Type B pancreatic cell (in vitro differentiated cells): ENCODE measurements at places on chromosomes 6 and 20.
A peak's percentile ranks its signal among the peaks of the same experiment; 100 is the strongest.

DNA sequence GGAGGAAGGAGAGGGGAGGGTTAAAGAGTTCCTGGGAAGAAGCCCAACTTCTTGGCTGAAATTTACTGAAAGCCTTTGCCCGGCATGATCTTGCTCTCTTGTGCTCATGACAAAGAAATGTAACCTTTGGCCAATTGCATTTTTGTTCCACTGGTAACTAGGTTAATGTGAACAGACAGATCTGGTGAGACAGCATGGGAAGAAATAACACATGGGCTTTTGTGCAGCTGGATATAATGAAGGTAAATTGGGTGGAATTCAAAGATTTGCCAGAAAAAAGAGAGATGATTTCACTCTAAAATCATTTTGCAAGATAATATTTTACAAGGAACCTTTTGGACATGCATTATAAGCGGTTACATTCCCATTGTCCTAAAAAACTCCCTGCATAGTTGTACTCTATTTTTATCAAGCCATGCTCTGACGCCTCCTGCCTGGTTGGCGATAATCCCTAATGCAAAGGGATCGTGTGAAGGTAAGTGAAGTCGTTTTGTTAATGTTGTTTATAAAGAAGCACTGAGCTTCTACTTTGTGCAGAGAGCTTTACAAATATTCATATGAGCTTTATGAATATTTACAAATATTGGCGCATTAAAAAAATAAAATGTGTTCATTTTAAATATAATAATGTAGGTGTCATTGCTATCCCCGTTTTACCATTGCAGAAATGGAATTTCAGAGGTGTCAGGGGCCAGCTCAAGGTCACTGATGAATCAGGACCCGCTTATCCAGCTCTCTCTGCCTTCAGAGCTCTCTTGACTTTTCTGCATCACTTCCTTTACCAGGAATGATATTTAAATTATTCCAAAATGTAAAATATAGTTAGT lies 161.3 kb upstream of the AGPAT4 start:
- no peak for DNase-seq

DNA sequence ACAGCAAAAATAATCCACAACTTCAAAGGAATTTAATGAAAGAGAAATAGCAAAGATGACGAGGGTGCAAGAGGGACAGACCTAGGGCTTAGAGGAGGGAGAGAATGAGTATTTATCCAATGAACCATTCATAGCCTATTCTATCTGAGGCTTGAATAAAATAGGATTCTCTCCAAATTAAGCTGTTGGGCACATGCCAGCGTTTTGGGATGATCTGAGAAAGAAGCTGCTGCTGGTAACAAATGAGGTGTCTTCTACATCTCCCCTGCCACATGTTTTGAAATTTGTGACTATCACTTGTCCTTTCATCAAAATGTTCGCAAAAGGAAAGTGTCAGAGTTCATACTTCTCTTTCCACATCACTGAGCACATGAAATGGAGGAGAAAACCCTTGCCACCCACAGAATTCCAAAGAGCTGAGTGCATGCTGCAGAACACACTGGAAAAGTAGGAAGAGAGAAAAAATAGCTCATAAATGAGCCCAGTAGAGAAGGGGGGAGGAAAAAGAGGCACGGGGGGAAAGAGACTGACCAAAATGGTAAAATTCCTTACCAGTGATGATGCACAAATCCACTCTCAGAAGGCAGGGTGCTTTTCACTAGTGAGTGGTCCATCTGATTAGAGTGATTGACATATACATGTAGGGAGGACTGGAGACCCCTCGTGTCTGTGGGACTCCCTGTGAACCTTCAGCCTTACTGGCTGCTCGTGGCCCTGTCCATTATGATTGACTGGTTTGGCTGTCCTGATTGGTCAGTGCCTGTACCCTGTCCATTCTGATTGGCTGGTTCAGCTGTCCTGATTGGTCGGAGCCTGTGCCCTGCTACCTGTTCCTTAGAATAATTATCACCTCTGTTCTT lies 180.5 kb downstream of the OGFRL1 start:
- no peak for DNase-seq

GRCh38 chr6:167898673-167899311 lies 72.1 kb downstream of the AFDN start:
- no peak for DNase-seq

- no peak for DNase-seq
Measured at GRCh38 chr6:170345662-170346061, 39.1 kb downstream of the FAM120B start.

GRCh38 chr20:37759761-37760209 lies 66.0 kb downstream of the CTNNBL1 start:
- no peak for DNase-seq

DNA sequence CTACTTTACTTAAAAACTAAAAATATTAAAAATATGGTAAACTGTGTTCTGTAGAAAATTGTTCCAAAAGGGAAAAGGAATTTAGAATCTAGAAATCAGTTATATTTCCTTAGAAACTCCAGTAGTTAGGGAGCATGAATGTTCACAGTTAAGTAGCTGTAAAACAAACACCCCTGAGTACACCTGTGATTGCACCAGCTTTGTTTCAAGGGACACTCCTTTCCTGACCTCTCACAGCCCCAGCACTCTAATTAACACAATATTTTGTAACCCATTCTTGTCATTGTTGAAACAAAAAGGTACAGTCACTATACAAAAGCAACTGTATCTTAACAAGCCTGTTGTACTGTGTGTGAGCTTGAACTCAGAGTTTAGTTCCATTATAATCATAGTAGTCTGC lies 72.3 kb downstream of the NCOA7 start:
- DNase-seq = no peak

DNA sequence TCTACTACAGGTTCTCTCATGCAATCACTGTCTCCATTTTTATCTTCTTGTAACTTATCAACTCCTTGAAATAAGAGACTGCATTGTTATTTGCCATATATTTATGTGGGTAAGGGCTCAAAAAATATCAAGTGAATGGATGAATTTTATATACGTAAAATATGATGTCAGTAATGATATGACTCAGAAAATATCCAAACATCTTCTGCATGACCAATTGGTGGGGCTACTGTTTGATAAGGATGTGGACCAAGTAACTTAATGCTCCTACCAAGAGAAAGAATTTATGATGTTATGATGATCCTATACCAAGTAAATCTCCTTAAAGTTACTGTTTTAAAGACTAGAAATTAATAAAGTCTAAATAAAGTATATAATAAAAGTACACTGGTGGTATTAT lies 103.7 kb downstream of the OGFRL1 start:
- DNase-seq = no peak

GRCh38 chr6:131510094-131510493 lies 62.9 kb upstream of the ARG1 start:
- DNase-seq = no peak

- no peak for DNase-seq
Measured at GRCh38 chr6:38262609-38263008, 377.1 kb downstream of the BTBD9 start.

- peak; percentile 20 for DNase-seq
Measured at GRCh38 chr20:58538752-58539151, 23.6 kb upstream of the APCDD1L start.

DNA sequence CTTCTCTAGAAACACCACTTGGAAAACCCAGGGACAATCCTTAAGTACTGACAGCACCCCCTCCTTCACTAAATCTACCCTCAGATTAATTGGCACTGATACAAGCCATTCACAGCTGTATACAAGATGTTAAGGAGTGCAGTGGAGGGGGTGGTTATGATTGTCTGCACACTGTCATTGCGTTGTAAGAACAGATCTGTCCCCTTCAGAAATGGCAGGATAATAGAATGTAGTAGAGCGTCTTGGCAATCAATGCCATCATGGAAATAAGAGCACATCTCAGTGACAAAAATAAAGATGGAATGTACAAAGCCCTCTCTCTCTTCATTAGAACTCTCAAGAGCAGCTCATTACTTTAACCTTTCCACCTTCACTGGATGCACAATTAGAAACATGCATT lies 324.9 kb upstream of the TBX18 start:
- no peak for DNase-seq

DNA sequence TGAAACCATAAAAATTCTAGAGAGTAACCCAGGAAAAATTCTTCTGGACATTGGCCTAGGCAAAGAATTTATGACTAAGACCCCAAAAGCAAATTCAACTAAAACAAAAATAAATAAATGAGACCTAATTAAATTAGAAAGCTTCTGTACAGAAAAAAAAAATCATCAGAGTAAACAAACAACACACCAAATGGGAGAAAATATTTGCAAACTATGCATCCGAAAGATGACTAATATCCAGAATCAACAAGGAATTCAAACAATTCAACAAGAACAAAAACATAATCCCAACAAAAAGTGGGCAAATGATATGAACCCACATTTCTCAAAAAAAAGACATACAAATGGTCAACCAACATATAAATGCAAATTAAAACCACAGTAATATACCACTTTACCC lies 242.6 kb upstream of the CDYL start:
- DNase-seq = no peak

DNA sequence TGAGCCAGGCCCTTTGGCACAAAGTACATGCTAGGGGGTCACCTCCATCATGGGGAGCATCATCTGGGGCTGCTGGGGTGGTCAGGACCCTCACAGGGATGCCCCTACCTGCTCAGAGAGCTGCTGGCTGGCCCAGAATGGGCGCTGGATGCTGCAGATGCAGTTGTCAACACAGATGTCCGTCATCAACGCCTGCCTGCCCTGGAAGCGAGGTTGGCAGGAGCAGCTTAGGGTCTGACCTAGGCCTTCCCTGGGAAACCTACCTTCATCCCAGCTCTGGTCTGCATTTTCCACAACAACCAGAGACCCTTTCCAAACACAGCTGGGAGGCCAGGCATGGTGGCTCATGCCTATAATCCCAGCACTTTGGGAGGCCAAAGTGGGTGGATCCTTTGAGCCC lies 88.0 kb downstream of the EDN3 start:
- DNase-seq = no peak

DNA sequence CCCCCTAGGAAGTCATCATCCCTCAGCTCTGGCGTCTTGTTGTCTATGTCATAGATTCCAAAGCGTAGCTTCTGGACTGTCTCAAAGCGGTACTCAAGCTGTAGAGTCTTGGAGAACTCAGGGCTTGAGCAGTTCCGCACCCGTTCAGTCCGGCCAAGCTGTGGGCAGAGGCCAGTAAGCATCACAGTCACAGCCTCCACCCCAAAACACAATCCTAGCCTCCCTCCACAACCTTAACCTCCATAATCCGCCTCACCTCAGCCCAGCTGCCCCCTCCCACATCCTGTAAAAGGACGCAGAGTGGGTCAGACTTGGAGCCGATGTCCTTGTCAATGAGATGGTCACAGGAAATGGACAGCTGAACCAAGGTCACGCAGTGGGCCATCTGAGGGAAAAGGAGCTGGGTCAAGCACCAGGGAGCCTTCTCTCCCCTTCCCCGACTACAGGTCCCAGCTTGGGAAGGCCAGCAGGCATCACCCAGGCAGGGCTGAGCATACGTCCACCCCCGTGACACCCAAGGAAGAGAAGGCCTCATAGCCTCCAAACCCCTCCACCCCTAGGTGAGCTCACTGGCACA lies 17.0 kb downstream of the SPAG4 start:
- DNase-seq = no peak

DNA sequence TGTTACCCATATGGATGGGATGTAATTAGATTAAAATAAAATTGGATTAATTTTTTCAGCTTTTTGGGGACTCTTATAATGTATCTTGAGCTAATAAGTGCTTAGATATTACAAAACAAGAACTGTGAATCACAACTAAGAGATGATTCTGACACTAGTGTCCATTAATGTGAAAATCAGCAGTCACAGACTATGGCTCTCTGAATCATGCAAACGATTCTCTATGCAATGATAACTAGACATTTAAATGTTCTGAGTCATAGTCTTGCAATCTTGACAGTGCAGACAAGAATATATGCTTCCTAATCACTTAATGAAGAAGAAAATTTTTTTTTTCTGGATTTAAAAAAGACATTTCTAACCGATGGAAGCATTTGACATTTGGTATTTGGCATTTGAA lies 82.2 kb upstream of the OPRM1 start:
- no peak for DNase-seq

DNA sequence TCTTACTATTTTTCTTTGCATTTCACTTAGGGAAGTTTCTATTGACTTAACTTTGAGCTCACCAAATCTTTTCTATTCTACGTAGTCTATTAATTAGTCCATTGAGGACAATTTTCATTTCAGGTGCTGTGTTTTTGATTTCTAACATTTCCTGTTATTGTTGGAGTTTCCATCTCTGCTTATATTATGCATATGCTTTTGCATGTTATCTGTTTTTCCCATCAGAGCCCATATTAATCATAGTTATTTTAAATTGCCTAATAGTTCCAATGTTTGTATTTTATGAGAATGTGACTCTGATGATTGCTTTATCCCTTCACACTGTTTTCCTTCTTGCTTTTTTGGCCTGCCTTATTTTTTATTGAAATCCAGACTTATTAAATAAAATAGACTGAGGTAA lies 414.5 kb upstream of the OPRM1 start:
- no peak for DNase-seq

DNA sequence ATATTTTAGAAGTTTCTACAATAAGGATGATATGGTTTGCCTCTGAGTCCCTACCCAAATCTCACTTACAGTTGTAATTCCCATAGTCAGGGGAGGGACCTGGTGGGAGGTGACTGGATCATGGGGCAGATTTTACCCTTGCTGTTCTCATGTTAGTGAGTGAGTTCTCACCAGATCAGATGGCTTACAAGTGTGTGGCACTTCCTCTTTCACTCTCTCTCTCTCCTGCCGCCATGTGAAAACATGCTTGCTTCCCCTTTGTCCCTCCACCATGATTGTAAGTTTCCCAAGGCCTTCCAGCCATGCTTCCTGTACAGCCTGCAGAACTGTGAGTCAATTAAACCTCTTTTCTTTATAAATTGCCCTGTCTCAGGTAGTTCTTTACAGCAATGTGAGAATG lies 527.5 kb upstream of the ID4 start:
- no peak for DNase-seq

- DNase-seq = no peak
Measured at GRCh38 chr6:9437836-9438235, 977.0 kb downstream of the TFAP2A start.
